ENCODE measurements at places on chromosomes 7 and 10. TPM values are rescaled to one million over a fixed set of nuclear protein-coding genes. Genes with fewer than 3 reads are reported as not detected.

DNA sequence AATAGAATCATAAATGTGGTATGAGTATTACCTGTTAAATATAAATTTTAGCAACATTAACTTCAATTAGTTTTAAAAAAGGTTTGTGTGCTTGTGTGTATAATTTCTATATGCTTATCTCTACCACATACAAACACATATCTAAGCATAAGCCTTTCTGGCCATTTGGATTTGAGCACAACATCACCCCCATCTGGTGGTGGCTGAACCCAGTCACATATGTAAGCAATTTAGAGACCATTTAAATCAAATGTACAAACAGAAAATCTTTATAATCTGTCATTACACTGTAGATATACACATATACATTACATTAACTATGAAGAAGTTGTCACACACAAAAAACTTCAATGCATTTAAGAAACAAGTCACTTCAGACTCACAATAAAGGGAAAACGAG is 31.7 kb downstream of the GPR22 start:
- DNase-seq, result no peak

C7orf33 gene
- not detected for total RNA-seq

- DNase-seq, result no peak
These were observed 52.9 kb downstream of the PARD3 start for GRCh38 chr10:34762156-34762555.

DNA sequence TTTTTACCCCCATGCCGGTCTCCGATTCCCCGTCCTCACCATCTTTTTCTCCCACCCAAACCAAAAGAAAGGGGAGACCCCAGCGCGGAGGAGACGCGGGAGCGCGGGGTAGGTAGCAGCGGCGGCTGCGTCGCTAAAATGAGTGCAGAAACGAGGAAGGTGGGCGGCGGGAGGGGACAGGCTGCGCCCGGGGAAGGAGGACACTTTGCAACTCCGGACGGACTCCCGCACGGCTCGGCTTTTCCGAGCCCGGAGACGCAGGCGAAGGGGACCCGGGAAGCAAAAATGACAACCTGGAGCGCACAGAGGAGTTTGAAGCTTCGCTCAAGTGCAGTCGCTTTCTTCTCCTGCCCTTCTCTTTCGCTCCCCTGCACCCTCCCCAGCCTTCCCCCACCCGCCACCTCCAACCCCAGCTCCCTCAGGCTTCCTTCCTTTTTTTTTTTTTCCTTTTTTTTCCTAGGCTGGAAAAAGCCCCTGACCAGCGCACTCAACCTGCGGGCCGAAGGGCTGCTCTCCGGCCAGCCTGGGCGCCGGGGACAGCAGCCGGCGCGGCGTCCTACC is 453 bp downstream of the SFMBT2 start:
- DNase-seq, result peak; percentile 18

- no peak for DNase-seq
These were observed 2.4 kb upstream of the EBF3 start for GRCh38 chr10:129966370-129966888.

- DNase-seq, result no peak
These were observed 51.1 kb downstream of the ASB13 start for GRCh38 chr10:5615316-5615715.

DNA sequence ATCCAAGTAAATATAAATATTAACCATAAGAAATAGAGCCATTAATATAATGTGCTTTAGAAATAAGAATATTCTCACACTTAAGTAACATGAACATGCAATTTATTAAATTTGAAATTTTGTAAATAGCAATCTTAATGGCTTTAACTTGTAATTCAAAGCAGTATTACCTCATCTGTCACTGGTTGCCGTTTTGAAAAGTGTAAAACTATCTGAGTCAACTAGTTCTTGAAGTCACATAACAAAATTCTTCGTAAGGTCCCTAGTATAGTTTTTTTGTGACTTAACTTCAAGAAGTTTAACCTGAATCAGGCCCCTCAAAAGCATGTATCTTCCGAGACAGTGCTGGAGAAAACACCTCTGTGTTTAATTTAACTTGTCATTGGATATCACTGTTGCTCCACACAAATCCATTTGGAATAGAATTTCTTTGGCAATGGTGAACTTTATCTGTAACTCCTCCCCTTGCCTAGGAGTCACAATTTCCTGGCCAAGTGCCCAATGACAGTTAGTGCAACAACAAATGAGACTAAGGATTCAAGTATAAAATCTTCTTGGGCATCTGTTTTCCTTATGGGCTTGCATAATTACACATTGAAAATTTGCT is 47.1 kb downstream of the NT5C2 start:
- no peak for DNase-seq

ELFN1 gene
- total RNA-seq, result 8.5 TPM

DNA sequence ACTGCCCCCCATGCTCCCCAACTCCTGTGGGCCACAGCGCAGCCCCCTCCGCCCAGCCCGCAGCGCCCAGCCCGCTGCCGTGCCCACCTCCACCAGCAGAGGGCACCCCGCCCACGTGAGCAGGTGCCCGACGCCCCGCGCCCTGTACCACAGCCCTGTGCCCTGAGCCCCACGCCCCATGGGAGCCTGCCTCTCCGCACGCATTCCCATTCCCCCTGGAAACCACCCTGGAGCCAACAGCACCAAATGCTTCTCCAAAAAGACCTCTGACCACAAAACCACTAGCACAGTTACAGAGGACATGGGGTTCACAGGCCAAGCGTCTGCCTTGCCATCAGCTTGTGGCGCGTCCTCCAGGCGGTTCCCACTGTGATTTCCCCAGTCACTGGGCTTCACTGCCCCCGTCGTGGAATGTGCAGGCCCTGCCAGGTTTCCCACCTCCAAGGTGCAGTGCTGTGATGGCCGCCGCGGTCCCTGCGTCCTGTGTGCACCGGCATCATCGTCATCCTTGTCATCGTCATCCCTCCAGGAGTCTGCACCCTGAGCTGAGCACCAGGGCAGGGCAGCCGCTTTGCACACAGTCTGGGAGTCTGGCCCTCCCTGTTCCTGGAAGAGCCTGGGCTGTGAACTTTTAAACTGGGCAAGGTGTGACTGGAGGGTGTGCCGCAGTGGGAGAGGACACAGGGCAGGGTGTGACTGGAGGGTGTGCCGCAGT is 61.7 kb downstream of the PWWP2B start:
- peak; percentile 84 for DNase-seq

DNA sequence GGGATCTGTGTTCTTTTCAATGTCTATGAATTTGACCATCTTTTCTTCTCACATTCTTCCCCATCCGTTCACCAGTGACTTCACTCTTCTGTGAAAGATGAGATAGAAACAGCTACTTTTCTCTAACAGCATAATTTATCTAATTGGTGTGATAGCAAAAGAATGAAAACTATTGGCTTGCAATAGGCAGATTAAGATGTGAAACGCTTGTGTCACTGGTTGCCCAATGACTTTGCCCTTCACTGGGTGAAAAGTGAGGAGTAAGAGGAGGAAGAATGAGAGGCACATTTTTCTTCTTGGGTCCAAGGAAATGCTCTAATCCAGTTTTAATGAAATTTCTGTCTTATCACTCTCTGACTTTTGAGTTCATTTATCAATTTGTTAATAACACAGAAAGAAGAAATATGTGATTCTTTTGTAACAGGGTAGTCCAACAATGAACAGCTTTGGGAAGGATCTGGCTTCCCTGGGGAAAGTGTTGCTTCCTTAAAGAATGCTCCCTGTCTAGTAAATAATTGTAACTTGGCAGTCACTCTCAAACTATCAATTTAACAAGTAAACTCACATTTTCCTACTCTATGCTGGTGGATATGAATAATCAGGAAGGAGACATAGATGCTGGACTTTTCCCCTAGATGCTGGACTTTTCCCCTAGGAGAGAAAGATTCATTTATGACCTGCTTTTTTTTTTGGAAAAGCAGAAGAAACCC is 35.1 kb downstream of the BET1 start:
- no peak for DNase-seq

- DNase-seq, result no peak
These were observed 167.5 kb downstream of the NRF1 start for GRCh38 chr7:129778770-129779601.

SYCE1 gene
- not detected for total RNA-seq

DNA sequence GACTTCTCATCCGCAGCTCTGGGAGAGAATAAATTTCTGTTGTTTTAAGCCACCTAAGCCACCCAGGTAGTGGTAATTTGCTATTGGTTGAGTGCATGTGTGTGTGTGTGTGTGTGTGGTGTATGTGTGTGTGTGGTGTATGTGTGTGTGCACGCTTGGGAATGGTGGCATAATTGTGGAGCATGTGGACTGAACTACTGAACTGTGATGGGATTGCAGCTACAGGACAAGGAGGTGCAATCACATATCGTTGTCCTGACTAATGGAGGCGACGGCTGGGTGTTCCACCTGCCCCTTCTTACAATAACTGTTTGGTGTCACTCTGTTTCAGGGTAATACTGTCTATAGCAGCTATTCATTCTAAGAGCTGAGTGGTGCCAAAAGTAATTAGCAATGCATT is 448.7 kb upstream of the PFKP start:
- DNase-seq, result no peak

CLDN4 gene
- total RNA-seq, result 0.47 TPM

GRCh38 chr10:97188261-97188711 is 2.5 kb upstream of the SLIT1 start:
- DNase-seq, result no peak

RSPH10B gene
- total RNA-seq, result 0.07 TPM

GRCh38 chr7:28835800-28836199 is 122.3 kb downstream of the TRIL start:
- no peak for DNase-seq

DNA sequence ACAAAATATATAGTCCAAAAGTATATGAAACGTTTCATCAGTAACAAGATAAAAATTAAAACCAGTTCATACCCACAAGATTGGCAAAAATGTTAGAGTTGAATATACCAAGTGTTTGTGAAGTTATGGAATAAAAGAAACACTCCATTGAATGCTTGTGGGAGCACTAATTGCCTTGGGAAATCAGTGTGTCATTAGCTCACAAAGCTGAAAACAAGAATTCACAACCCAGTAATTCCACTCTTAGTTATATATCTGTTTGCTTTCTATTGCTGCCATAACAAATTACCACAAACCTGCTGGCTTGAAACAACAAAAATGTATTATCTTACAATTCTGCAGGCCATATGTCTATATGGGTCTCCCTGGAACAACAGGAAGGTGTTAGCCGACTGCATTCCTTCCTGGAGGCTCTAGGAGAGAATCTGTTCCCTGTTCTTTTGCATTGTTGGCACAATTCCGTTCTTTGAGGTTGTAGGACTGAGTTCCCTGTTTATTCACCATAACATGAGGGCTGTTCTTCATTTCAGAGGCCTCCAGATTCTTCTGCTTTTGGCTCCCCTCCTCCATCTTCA is 45.7 kb downstream of the SEM1 start:
- no peak for DNase-seq

GRCh38 chr10:8146650-8147049 is 92.2 kb downstream of the GATA3 start:
- no peak for DNase-seq

SOSTDC1 gene
- 1.4 TPM for total RNA-seq
